Heart right ventricle (tissue), 16 donors: ENCODE measurements at places on chromosomes 11 and 22. TPM values are rescaled to one million over a fixed set of nuclear protein-coding genes. Genes with fewer than 3 reads are reported as not detected.
A peak's percentile ranks its signal among the peaks of the same experiment; 100 is the strongest.

The OR56A4 gene
- total RNA-seq, result 0.05 TPM

The MRGPRE gene
- total RNA-seq, result 0.91 TPM

The OR52E8 gene
- total RNA-seq, result not detected

The TSPAN32 gene
- total RNA-seq, result 26.7 TPM

The TMPRSS5 gene
- 1.00 TPM for total RNA-seq

The CADM1 gene
- 31.4 TPM for total RNA-seq

The MARK2 gene
- 42.5 TPM for total RNA-seq

The CLCF1 gene
- total RNA-seq, result 0.47 TPM

The MMP12 gene
- 0.30 TPM for total RNA-seq

The OMP gene
- not detected for total RNA-seq

DNA sequence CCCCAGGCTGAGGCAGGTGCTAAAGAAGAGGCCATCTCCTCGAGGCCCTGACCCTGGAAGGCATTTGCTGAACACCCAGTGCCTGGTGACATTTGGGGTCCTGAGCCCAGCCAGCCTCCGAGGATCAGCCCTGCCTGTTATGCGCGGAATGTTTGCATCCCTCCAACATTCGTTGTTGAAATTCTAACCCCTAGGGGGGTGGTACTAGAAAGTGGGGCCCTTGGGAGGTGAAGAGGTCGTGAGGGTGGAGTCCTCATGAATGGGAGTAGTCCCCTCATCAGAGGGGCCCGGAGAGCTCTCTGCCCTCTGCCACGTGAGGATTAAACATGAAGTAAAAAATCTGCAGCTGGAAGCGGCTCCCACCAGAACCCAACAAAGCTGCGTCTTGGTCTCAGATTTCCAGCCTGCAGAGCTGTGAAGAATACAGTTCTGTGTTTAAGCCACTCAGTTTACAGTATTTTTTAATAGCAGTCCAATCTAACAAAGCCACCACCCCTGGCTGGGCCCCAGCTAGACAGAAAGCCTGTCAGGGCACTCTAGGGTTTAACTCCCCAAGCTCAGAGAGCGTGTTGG lies 35.3 kb upstream of the SEPTIN5 start:
- peaks cover 8% of the 10 kb centered on the region for H3K4me1 ChIP-seq
- H3K27me3 ChIP-seq, result peaks cover 21% of the 10 kb centered on the region
- no peak for DNase-seq
- no peak overlapping the region for H3K27ac ChIP-seq
- H3K4me3 ChIP-seq, result no peak overlapping the region

- no peaks in the 10 kb centered on the region for H3K36me3 ChIP-seq
- DNase-seq, result peak; percentile 45
- peak overlapping the region; percentile 20 for H3K27ac ChIP-seq
- no peaks in the 10 kb centered on the region for H3K4me1 ChIP-seq
- no peaks in the 10 kb centered on the region for H3K27me3 ChIP-seq
Observed at GRCh38 chr11:95450547-95451123, 219.6 kb upstream of the SESN3 start.

DNA sequence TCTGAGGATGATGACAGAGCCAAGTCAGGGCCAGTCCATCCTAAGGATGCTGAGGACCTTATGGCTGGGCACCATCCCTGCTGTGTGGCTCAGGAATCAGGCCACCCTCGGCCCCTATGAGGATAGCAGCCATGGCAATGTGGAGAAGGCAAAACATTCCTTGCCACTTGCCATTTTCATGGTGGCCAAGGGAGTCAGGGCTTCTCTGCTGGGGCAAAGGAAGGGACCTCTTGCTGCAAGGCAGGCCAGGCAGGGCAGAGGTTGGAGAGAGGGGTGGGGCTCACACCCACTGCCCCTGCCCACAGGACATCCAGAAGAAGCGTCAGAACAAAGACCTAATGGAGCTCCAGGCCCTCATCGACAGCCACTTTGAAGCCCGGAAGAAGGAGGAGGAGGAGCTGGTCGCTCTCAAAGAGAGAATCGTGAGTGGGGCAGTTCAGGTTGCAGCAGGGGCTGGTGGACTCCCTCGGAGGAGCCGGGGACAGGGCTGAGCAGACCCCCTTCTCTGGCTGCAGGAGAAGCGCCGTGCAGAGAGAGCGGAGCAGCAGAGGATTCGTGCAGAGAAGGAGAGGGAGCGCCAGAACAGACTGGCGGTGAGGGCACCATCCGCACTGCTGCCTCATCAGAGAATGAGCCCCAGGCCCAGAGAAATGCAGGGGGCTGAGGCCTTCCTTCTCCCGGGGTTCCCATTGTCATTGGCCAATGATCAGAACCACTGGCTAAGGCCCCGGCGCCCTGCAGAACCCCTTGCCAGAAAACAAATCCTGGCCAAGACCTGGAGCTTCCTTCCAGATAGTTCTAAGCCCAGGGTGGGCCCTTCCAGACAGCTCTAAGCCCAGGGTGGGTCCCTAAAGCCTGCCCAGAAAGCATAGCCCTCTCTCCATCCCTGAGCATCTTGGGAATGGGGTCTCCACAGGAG lies 13.5 kb upstream of the MRPL23 start:
- no peak overlapping the region for H3K27ac ChIP-seq
- DNase-seq, result no peak
- no peak overlapping the region for H3K4me3 ChIP-seq
- no peaks in the 10 kb centered on the region for H3K27me3 ChIP-seq

- no peak overlapping the region for H3K27ac ChIP-seq
- no peak overlapping the region for H3K4me3 ChIP-seq
- no peaks in the 10 kb centered on the region for H3K36me3 ChIP-seq
- no peak for DNase-seq
- H3K4me1 ChIP-seq, result peaks cover 86% of the 10 kb centered on the region
- H3K27me3 ChIP-seq, result no peaks in the 10 kb centered on the region
Observed at GRCh38 chr11:33269822-33270221, 12.6 kb downstream of the HIPK3 start.

GRCh38 chr11:215581-216037 lies 8.1 kb downstream of the RIC8A start:
- peaks cover 8% of the 10 kb centered on the region for H3K4me1 ChIP-seq
- no peak overlapping the region for H3K27ac ChIP-seq
- peaks cover 32% of the 10 kb centered on the region for H3K36me3 ChIP-seq
- H3K4me3 ChIP-seq, result no peak overlapping the region

- H3K27ac ChIP-seq, result no peak overlapping the region
- DNase-seq, result no peak
- H3K4me3 ChIP-seq, result no peak overlapping the region
- peaks cover 15% of the 10 kb centered on the region for H3K36me3 ChIP-seq
- no peaks in the 10 kb centered on the region for H3K27me3 ChIP-seq
Observed at GRCh38 chr11:45809456-45810395, 4.8 kb downstream of the SLC35C1 start.

DNA sequence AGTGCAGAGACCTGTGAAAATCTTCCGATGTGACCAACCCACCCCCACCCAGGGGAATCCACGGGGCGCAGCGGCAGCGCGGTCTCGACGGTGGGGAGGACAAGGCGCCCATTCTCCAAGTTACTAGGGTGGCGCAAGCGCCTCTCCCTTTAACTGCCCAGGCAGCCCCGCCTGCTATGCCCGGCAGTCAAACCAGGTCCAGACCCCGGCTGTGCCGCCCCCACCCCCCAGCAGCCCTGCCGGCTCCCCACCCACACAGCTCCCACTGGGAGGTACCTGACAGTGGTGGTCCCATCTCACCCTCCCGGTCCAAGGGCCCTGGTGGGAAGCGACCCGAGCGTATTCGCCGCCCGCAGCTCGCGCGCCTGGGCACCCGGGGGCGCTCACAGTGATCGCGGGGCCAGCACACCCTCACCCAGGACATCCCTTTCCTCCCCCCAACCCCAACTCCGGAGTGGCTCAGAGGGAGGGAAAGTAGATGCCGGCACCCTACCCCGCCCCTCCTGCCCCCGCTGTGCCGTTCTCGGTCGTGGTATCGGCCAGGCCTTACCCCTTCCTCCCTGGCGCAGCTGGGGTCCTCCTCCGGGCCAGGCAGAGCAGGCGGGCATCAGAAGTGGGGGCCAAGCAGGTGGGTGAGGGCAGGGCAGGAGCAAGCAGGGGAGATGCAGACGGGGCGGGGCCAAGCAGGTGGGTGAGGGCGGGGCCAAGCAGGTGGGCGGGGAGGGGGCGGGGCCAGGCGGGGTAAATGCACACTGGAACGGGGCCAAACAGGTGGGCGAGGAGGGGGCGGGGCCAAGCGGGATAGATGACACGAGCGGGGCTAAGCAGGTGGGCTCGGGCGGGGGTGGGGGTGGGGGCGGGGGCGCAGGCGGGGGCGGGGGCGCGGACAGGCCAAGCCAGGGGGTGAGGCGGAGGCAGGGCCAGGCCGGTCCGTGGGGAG lies at the start of gene TRPM5:
Gene TRPM5, minus strand, starts transcription at position 634 of the 940 bp plus-strand sequence. CDS start 21,478 bp downstream, outside the sequence.
- H3K4me3 ChIP-seq, result peak within 1 kb of the TSS; percentile 32
- DNase-seq, result no peak
- H3K36me3 ChIP-seq, result no peaks in the 10 kb centered on the region
- H3K4me1 ChIP-seq, result peaks cover 45% of the 10 kb centered on the region

DNA sequence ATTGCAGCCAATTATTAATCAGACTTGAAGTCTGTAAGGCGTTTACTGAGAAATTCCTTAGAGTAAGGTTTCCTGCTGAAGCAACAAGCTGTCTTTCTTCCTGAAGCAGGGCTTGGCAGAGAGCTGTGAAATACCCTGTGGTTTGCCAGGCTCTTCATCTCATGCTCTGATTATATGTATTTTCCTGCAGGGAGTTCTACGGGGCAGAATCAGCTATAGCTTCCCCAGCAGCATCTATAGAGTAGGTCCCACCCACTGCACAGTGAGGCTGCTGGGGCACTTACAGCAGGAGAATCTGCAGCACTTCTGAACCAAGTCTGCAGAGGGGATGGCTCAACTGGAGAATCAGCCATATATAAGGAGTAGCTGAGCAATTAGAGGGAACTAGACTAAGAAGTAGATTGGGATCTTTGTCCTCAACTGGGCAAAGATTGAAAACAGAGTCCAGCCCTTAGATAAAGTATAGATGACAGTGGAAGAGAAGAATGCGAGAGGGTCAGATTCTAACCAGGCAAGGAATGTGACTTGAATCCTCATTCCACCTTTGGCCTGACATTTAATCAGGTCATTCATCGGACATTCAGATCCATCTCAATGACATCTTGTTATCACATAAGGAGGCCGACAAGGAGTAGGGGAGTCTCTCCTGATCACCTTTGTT lies 37.6 kb downstream of the CNTF start:
- H3K36me3 ChIP-seq, result no peaks in the 10 kb centered on the region
- H3K4me3 ChIP-seq, result no peak overlapping the region
- no peaks in the 10 kb centered on the region for H3K27me3 ChIP-seq

DNA sequence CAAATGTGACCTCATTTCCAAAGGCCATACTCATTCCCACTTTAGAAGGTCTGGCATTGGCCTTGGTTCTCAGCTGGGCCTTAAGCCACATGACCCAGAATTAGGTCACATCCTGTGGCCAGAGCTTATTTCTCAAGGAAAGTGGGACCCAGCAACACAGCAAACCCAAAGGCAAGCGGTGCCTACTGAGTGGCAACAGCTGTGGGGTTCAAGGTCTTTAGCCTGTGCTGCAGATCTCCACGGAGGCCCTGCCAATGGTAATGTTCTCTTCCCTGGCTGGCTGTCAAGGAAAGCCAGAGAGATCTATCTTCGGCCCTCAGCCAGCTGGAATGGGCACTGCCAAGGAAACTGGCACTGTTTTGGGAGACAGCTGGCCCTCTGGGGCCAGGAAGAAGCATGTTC lies 41.5 kb upstream of the TP53I11 start:
- H3K4me1 ChIP-seq, result peaks cover 8% of the 10 kb centered on the region
- no peaks in the 10 kb centered on the region for H3K36me3 ChIP-seq

DNA sequence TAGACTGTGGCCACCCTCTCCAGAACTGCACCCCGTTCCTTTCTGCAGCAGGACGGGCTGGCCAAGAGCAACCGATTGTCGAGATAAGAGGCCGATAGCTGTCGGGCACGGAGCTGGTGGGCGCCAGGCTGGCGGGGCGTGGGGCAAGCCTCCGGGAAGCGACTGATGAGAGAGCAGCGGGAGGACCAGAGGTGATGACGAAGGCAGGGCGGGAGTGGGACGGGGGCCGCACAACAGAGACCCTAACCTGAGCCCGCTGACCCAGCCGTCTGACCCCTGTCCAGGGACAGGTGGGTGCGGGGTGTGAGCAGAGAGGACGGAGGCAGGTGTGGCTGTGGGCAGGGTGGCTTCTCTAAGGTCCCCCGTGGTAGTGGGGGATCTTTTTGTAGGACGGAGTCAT lies 7.3 kb upstream of the BRSK2 start:
- no peak for DNase-seq
- H3K36me3 ChIP-seq, result no peaks in the 10 kb centered on the region
- H3K4me3 ChIP-seq, result no peak overlapping the region
- no peaks in the 10 kb centered on the region for H3K27me3 ChIP-seq

- no peak overlapping the region for H3K4me3 ChIP-seq
- H3K4me1 ChIP-seq, result no peaks in the 10 kb centered on the region
- H3K27ac ChIP-seq, result no peak overlapping the region
- H3K36me3 ChIP-seq, result peaks cover 100% of the 10 kb centered on the region
- DNase-seq, result no peak
- H3K27me3 ChIP-seq, result no peaks in the 10 kb centered on the region
Observed at GRCh38 chr11:3738723-3739122, 58.6 kb downstream of the NUP98 start.

DNA sequence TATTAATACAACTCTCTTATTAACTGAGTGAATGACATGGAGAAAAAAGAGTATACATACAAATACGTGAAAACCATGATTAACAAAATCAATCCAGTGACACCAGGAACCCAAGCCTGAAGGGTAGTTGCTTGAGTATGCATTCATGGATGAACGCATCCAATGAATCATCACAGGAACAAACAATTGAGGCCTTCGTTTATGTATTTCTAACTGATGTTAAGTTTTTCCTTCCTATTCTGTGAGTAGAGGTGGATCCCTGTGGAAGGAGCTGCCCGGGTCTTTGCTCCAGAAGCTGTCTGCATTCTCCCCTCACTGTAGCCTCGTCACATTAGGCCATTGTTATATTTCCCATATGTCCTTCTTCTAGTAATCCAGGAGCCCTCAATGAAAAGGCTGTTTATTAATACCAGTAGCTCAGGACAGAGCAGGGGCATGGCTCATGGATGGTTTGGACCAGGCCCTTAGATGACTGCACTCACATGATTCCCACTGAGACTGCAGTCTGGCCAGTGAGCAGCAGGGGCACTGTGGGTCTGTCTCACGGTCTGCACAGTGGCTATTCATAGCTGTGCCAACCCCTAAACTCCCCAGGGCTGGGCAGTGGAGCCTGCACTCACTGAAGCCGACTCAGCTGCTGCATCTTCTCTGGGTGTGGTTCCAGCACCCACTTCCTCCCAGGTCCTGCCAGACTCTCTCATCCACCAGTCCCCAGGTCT lies 128.1 kb upstream of the TOP3B start:
- H3K4me1 ChIP-seq, result no peaks in the 10 kb centered on the region
- no peak overlapping the region for H3K27ac ChIP-seq
- no peak overlapping the region for H3K4me3 ChIP-seq
- peak; percentile 30 for DNase-seq
- H3K27me3 ChIP-seq, result no peaks in the 10 kb centered on the region
